ENCODE measurements at places on chromosomes 11 and 22.

DNA sequence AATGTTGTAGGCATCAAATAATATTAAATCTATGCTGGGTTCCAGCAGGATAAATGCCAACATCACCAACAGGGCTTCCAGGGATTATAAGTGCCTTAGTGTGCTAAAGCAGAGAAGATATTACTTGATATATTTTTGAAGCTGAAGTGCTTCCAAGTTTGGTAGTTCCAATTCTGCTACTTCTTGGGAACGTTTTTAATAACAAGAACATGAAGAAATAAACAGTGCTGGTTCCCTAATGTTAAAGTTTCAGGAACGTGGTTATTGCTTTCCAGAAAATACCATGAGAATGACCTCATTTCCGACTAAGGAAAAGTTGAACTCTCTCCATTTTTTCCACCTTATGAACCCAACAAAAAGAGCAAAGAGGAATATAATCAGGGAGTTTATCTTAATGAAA is 4.6 kb upstream of the RNF185 start:
- DNase-seq = no peak

DNA sequence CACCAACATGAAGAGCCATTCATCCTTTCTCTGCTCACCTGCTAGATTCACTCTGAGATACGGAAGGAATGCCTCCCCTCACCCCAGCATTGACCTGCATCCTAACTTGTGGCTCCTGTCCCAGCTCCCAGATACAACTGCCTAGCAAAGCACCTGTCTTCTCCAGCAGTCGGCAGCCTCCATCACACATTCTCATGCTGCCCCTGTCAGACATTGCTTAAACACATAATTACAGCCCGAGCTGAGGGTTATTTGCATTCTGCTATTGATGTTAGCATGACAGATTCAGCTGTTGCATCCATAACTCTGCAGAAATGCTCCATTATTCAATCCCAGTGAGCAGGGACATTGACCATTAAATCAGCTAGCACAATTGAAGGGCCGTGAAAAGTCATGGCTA is 184.4 kb upstream of the NARS2 start:
- DNase-seq = no peak

GRCh38 chr11:68039526-68040086 is 781 bp downstream of the TCIRG1 start:
- no peak for DNase-seq

- DNase-seq = no peak
Observed at GRCh38 chr11:6625156-6625831, 6.1 kb upstream of the TPP1 start.

GRCh38 chr11:121131656-121132055 is 30.6 kb downstream of the TECTA start:
- DNase-seq = no peak

DNA sequence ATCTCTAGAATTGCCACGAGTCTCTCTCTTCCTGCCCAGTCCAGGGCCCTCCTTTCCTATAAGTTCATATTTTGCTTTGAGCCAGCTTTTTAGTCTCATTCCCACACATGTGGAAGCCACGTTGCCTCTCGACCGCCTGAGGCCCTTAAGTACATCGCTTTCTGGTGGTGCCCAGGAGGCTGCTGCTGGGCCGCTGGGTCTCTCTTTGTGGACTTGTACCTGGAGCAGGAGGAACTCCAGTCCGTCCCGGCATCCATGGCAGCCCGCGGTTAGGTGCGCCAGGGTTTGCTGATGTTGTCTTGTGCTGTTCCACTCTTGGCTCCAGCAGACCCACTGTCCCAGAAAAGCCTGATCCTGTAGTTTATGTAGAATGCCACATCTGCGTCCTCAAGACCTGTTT is 41.0 kb downstream of the NAT10 start:
- no peak for DNase-seq

DNA sequence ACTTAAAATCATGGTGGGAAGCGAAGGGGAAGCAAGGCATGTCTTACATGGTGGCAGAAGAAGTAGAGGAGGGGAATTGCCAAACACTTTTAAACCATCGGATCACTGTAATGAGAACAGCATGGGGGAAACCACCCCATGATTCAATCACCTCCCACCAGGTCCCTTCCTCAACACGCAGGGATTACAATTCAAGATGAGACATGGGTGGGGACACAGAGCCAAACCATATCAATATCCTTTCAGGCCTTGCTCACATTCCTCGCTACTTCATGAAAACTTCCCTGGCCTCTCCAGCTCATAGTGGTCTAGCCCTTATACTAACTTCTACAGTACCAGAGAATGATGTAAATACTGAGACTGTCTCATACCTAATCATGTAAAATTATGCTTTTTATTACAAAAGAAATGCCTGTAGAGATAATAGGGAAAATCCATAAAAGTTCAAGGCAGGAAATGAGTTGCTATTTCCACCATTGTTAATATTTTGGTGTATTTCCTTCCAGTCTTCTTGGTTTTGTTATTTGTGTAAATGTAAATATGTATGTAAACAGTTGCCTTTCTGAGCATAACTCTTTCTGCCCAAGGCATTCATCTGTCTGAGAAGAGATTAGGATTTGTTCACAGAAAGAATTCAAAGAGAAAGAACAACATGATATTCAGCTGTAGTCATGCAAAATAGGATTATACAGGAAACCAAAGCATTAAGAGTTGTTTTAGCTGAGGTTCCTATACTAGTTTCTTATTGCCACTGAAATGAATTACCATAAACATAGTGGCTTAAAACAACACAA is 104.3 kb upstream of the LDLRAD3 start:
- DNase-seq = no peak

GRCh38 chr11:92819830-92820229 is 149.6 kb upstream of the MTNR1B start:
- DNase-seq = no peak

DNA sequence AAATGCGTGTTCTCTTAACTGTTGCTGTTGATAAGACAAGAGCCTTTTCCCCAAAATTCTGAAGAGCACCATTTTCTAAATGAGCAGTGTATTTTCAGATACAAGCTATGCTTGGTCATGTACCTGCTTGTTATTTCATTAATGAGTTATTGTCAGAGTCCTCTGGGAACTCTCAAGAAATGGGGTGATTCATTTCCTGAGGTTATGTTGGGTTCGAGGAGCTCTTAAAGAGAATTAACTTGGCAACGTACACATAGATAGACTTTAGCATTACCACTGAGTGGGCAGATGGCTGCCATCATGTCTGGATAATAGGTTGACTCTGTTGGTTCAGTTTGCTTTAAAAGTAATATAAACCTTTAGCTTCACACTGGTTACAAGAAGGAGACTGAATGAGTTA is 87.9 kb upstream of the SORL1-AS1 start:
- no peak for DNase-seq

DNA sequence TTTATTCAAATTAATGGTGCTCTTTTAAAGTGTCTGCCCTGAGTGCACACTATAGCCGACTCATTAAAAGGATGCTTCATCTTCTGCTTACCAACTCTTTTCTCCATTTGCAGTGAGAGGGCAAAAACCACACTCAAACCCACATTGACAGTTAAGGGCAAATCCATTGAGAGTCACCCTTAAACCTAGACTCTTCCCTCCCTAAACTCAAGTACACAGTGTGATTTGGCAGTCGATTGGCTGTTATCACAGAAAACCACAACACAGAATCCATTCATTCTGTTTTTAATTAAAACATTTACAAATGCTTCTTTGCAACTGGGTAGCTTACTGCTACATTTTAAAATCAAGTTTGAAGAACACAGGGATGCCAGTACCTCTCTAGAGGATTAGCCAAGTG is 120.0 kb downstream of the CADM1 start:
- DNase-seq = no peak

DNA sequence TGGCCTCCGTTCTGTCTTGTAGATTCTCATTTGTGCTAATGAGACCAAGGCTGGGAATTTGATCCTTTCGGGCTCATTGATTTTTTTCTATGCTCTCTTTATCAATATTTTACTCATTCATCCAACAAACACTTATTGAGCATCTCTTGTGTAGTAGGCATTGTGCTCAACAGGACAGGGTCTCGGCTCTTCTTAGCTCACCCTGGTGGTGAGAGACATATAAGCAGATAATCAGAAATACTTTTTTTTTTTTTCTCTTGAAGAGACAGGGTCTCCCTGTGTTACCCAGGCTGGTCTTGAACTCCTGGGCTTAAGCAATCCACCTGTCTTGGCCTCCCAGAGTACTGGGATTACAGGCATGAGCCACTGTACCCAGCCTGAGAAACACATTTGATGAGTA is 48.0 kb upstream of the SLC5A1 start:
- no peak for DNase-seq

GRCh38 chr11:72069787-72070251 is 10.5 kb downstream of the NUMA1 start:
- no peak for DNase-seq

DNA sequence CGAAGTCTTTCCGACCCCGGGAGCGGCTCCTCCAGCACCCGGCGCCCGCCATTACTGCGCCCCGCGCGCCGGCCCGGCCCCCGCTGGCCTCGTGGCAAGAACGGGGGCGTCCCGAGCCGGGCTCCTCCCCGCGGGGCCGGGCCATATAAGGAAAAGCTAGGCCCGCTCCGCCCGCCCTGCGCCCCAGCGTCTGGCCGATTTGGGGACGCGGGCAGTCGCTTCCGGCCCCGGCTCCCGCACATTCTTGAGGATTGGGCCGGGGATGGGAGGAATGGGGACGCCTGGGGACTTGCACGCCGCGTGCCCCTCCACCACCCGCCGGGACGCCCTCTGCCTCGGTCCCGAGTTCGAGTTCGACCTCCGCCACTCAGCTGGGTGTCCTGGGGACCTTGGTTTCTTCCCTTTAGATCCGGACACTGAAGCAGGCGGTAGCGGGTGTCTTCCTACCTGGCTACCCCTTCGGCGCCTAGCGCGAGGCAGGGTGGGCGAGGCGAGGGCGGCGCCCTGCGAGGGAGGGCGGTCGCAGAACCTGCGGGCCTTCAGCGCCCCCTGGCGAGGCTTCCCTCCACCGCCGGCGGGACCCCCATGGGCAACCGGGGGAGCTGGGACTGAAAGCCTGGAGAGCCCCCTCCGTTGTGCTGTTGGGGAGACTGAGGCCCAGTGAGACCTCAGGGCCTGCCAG is 3.8 kb downstream of the SMTN start:
- DNase-seq = peak; percentile 72

- no peak for DNase-seq
Observed at GRCh38 chr11:17116117-17116516, 38.6 kb upstream of the RPS13 start.

DNA sequence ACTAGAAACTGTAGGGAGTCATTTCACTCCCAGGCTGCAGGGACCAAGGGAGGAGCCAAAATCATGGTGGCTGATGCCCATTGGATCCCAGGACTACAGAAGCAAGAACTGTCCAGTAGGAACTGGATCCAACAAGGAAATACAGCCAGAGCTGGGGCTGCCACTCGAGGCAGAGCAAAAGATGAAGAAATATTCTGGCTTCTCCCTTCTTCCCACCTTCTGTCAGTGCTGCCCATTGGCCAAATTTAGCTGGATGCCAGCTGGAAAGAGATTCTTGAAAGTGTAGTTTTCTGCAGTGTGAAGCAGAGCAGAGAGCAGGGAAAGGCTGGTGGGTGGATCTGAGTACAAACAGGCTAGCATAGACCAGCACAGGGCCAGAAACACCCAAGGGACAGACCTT is 45.6 kb downstream of the COMMD9 start:
- DNase-seq = no peak

- DNase-seq = no peak
Observed at GRCh38 chr11:21428796-21429195, 759.4 kb downstream of the NELL1 start.

- DNase-seq = no peak
Observed at GRCh38 chr11:92045301-92045700, 179.3 kb upstream of the FAT3 start.

- DNase-seq = no peak
Observed at GRCh38 chr11:8503910-8504364, 90.1 kb downstream of the STK33 start.

DNA sequence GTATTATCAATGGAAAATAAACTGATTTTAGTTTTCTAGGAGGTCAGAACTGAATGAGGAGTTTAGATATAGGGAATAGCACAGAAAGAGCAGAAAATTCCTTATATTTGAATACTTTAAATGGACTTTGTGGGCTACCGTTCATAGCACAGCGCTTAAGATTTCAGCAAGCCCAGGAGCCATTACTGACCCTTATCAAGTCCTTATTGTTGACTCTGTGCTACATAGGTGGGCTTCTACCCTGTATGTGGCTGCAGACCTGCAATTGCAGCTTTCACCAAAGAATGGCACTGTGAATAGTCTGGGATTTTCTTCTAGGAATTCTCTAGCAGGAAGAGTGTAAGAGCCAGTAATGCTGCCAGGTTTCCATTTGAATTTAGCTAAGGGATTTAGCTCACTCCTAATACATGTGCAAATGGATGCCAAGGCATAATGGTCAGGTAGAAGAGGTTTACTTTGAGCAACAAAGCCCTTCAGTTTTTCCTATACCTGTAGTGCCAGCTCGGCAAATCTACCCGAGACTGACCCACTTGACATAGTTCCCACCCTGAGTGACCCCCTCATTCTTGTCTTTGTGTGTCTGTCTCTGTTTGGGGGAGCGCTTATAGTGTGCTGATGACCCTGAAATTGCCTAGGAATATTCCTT is 42.5 kb upstream of the DLAT start:
- DNase-seq = no peak

GRCh38 chr22:20653012-20653794 is 120.7 kb upstream of the SERPIND1 start:
- no peak for DNase-seq

GRCh38 chr22:21003782-21004181 is 1.9 kb upstream of the THAP7 start:
- DNase-seq = no peak

- no peak for DNase-seq
Observed at GRCh38 chr11:22192642-22193347, at the start of gene ANO5. Gene ANO5, plus strand, starts transcription at chr11:22193085. Its CDS starts 408 bp downstream, at chr11:22193493.

- DNase-seq = no peak
Observed at GRCh38 chr22:48779211-48779643, 1048.4 kb downstream of the BRD1 start.

- DNase-seq = no peak
Observed at GRCh38 chr22:42272431-42272999, 2.1 kb upstream of the TCF20 start.

DNA sequence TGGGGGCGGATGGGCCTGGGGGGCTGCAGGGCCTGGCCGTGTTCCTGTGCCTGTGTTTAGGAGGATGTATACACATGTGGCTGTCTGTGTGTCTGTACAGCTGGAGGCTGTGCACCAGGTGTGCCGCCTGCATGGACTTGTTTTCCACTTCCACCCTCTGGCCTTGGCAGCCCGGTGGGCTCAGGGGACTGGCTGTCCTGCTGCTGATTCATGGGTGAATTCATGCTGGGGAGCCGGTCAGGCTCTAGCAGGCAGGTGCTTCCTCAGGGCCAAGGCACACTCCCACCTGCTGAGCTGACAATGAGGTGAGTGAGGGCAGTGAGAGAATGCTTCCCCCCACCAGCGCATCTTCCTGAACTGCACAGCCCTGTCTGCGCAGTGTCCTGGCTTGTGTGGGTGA is 88.4 kb downstream of the CCDC81 start:
- no peak for DNase-seq

GRCh38 chr22:44927463-44928135 is 82.2 kb downstream of the PHF21B start:
- DNase-seq = no peak

GRCh38 chr11:27075192-27075591 is 34.6 kb downstream of the BBOX1 start:
- no peak for DNase-seq

GRCh38 chr11:45193695-45194094 is 47.3 kb downstream of the PRDM11 start:
- no peak for DNase-seq

All from stimulated activated CD8-positive, alpha-beta memory T cell treated with anti-CD3 and anti-CD28 coated beads, Interleukin-2, amount 100 ng/mL, for 1 hour (primary cell).